ENCODE measurements at places on chromosomes 3 and 15.
A peak's percentile ranks its signal among the peaks of the same experiment; 100 is the strongest.

DNA sequence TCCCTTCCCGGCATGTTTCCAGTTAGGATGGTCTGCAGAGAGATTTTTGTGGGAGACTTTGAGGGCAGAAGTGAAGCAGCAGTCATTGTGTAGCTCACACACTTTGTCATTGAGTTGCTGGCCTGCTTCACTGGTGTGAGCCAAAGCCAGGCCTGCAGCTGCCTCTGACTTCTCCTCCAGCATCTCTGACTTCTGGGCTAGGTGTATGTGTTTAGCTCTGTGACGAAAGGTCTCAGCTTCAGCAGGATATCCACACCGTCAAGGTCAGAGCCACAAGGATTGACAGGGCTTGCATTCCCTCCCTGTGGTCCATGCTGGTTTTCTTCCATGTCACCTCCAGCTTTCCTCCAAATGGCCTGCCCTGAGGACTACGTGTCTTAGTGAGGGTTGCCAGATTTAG is 57.1 kb upstream of the OSBPL11 start:
- DNase-seq = no peak

- no peak for DNase-seq
Measured at GRCh38 chr15:29844290-29844903, 22.1 kb upstream of the TJP1 start.

DNA sequence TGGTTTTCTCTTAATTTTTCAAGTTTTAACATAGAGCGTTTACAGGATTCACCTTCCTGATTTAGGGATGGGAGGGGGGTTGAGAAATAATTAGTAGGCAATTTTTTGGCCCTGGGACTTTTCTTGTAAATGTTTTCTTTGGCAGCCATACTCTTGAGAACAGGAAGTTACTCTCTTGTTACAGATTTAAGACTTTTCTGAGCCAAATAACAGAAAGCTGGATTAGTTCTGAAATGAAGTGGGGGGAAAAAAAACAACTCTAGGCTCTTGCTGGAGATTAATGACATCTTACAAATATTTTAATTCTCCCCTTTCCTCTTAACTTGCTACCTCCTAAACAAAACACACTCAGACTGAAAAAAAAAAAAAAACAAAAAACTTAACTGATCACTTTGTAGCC is 13.8 kb upstream of the POLR2M start:
- DNase-seq = no peak

DNA sequence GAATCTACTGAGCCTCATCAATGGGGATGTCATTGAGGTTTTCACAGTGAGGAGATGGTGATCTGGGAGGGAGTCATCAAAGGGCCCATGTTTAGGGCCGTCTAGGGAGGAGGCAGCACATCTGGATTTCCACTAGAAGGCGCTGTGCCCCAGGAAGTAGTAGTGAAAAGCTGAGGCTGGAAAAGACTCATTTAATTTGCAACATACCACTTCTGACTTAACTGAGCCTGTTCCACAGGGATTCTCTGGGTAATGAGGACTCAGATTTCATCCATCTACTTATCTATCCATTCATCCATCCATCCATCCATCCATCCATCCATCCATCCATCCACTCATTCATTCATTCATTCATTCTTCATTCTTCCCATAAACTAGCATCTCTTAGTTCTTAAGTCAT is 17.4 kb upstream of the SHF start:
- DNase-seq = peak; percentile 70

DNA sequence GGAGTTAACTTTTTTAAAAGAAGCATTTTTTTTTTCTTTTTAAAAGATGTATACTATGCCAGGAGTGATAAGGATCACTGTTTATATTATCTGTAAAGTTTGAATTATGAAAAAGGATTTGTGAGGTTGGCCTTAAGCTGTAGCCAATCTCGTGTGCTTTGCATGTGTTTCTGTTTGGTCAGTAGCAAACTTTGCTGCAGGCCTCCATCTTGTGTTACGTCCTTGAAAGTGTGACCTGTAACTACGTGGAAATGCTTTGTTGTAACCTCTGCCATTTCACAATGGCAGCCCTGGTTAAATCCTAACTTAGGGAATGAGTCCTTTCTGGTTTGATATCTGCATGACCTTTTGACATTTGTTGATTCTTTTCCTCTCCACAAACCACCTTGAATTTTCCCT is 1345.6 kb downstream of the NSUN3 start:
- no peak for DNase-seq

- peak; percentile 74 for DNase-seq
Measured at GRCh38 chr15:92714477-92715401, 59.2 kb upstream of the FAM174B start.

- peak; percentile 44 for DNase-seq
Measured at GRCh38 chr15:75043509-75044257, 20.3 kb downstream of the PPCDC start.

GRCh38 chr15:72865486-72865885 is 81.9 kb upstream of the ADPGK start:
- no peak for DNase-seq

DNA sequence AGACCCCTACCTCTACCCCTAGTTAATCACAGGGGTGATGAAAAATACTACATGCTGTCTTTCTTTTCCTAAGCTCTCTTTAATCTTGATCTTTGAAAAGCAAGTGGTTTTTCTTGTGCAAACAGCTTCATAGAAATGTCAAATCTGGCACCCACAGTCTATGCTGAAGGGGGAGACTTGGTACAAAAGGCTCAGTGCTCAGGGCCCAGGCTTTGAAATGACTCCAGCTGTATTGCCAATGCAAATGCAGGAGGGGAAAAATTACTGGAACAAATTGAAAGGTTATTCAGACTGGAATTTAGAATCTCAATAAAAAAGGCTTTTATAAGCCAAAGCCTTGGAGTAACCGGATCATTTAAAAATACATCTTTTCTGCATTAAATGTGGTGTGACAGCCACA is 223.9 kb downstream of the LRTM1 start:
- DNase-seq = no peak

DNA sequence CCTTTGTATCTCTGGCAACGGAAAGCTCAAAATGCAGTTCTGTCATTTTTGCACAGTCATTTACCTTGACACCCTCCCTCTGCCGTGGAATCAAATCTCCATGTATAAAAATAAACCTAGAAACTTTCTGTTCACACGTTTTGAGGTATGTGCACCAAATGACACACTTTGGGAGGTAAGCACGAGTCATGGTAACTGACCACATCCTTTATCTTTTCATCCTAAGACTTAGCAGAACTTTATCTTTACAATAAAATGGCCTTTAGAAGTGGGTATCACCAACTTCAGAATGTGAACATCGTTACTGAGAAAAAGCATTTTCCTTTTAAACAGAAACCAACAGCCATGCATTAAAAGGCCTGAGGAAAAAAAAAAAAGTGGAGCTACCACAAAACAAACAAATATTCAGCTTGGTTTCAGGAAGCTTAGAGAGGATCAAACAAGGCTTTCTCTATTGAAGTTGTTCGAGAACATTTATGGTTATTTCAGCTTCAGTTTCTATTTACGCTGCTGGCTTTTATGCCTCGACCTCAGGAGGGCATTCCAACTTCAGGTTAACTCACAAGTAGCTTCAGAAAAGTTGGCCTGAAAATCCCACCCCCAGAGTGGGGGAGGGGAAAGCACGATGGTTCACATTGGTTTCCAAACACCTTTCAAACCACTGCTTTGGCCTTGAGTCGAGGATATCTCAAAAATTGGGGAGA is 171.1 kb upstream of the ICE2 start:
- DNase-seq = peak; percentile 69

- no peak for DNase-seq
Measured at GRCh38 chr3:135368316-135368715, 573.3 kb downstream of the EPHB1 start.

GRCh38 chr3:151318991-151319390 is 2.4 kb upstream of the GPR87 start:
- DNase-seq = no peak

DNA sequence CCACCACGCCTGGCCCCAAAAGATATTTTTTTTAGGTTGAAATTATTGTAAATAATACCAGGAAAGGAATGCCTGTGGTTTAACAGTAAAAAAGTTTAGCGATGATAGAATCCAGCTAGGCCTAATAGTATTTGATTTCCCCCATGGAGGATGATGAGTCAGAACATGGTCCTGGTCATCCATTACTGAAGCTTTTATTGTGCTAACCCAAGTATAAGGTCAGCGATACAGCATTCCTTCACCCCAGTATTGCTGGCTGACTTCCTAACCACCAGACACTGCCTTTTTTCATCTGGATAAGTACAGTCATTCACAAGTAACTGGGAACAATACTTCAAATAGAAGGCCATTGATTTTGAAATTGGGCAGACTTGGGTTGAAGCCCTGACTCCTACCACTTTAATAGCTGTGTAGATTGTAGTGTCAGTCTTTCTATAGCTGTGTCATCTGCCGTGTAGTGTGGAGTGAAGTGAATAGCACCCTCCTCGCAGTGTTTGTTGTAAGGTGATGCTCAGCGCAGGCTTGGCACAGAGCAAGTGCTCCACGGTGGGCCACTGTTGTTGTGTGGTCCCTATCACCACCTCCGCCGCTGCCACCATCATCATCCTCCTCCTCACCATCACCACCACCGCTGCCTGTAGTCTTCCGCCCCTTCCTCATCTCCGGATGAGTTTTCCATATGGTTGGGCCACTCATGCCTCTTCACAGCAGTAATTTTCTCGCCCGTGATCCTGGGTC is 436.0 kb upstream of the TPM1 start:
- DNase-seq = no peak

GRCh38 chr15:60154764-60155325 is 150.7 kb downstream of the FOXB1 start:
- DNase-seq = no peak

GRCh38 chr3:172276103-172276502 is 172.2 kb downstream of the GHSR start:
- peak; percentile 21 for DNase-seq

GRCh38 chr15:79102595-79102994 is 12.0 kb upstream of the RASGRF1 start:
- no peak for DNase-seq

DNA sequence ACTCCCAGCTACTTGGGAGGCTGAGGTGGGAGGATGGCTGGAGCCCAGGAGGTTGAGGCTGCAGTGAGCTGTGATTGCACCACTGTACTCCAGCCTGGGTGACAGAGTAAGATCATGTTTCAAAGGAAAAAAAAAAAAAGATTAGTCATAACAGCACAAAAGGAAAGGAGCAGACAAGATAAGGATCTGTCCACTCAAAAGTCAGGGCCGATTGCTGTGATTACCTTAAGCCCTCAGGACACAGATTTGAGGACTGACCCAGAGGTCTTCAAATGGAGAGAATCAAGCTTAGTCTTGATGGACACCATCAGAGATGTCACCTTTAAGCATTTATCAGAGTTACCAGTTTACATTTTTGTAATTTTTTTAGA is 23.9 kb upstream of the HEG1 start:
- no peak for DNase-seq

GRCh38 chr3:48678056-48678455 is 7.7 kb downstream of the NCKIPSD start:
- no peak for DNase-seq

GRCh38 chr3:151491525-151491924 is 30.7 kb upstream of the IGSF10 start:
- DNase-seq = no peak

- no peak for DNase-seq
Measured at GRCh38 chr15:70274255-70274880, 176.7 kb upstream of the TLE3 start.

GRCh38 chr15:99129644-99130043 is 24.8 kb downstream of the SYNM start:
- no peak for DNase-seq

DNA sequence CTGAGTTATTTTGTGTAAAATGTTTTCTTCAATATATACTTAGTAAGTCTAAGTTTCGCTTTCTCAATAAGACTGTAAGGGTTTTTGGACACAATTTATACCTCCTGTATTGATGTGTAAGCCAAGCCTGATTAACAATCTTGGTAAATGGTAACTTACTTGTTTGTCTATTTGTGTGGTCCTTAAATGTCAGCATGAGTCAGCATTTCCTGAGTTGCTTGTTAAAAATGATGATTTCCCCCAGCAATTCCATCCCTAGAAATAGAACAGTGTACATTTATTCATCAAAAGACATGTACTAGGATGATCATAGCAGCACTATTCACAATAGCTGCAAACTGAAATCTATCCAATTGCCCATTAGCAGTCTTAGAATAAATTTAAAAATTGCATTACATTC is 53.4 kb upstream of the LRIG1 start:
- no peak for DNase-seq

DNA sequence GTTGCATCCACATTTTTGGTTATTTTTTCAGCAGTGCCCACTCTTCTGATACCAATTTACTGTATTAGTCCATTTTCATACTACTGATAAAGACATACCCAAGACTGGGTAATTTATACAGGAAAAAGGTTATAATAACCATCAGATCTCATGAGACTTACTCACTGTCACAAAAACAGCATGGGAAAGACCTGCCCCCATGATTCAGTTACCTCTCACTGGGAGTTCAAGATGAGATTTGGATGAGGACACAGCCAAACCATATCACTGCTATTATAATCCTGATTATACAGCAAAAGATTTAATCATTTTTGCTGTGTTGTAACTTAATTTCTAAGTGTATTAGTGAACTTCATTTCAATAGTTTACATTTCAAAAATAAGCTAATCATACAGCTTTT is 6.6 kb downstream of the ZBED2 start:
- no peak for DNase-seq

GRCh38 chr15:68572309-68572708 is 6.5 kb upstream of the CORO2B start:
- no peak for DNase-seq

DNA sequence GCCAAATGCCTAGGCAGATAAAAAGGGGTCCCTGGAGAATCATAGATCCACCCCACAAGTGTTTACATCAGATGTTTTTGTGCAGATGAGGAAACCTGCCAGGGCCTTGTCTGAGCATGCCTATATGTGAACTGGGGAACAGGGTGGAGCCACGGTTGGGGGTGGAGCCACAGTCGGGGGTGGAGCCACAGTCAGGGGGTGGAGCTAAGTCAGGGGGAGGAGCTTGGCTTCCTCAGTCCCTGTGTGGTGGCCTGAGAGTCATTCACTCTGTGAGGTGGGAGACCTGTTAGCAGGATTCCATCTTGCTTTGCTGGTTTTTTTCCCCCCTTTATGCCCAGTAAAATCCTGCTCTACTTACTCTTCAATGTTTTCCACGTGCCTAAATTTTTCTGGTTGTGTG is 57.8 kb upstream of the TGFBR2 start:
- DNase-seq = peak; percentile 18

- no peak for DNase-seq
Measured at GRCh38 chr3:184291738-184292445, 7.1 kb upstream of the PSMD2 start.
